ENCODE measurements at places on chromosomes 4 and X.
A peak's percentile ranks its signal among the peaks of the same experiment; 100 is the strongest.

DNA sequence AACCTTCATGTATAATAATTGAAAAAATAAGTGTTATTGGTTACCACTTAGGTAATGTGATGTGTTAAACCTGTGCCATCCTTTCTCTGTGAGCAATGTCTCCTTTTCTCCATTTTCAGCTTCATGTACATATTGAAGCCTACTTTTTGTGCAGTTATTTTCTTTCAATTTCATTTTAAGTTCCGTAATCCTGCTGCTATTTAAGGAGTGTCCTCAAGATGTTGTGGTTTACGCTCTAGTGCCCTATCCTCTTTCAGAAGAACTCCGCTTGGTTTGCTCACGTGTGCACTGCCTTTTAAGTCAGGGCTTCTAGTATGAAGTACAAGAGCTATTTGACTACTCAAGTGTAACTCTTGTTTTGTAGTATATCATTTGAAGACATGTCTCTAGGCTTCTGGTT is 2253.2 kb upstream of the TENM3 start:
- DNase-seq = no peak

DNA sequence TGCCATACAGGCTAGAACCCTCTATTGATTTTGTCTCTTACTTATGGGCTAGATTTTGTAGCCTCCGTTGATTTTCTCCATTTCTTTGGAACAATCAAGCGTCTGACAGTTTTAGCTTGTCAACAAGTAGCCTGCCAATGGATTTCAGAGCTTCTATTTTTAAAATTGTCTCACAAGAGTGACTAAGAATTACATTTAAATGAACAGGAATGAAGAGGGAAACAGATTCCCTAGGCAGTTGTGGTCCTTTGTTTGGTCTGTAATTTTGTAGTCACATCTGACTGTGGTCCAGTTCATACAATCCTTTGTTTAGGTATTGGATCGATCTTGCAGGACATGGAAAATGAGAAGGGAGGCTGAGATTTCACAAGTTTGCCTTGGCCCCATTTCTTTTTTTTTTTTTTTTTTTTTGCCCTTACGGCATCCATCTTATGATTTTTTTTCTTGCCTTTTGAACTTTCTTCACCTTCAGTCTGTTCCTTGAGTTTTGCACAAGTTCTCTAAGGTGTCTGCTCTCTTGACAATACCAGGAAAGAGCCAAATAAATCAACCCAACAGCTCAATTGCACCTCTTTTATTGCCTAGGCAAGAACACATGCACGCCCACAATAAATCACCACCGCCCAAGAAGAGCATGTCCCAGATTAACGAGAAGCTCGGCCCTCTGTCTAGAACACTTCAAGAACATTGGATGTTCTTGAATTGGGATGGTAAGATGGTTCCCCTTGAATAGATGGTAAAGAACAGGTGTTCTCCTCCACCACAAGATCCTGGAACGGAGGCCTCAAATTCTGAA is 86.5 kb upstream of the EGFL6 start:
- no peak for DNase-seq

GRCh38 chr4:63607169-63607872 is 801.9 kb downstream of the TECRL start:
- no peak for DNase-seq

- no peak for DNase-seq
Observed at GRCh38 chrX:120235284-120235683, 15.3 kb upstream of the ZBTB33 start.

- DNase-seq = peak; percentile 26
Observed at GRCh38 chrX:129653971-129654651, 645 bp downstream of the APLN start.

DNA sequence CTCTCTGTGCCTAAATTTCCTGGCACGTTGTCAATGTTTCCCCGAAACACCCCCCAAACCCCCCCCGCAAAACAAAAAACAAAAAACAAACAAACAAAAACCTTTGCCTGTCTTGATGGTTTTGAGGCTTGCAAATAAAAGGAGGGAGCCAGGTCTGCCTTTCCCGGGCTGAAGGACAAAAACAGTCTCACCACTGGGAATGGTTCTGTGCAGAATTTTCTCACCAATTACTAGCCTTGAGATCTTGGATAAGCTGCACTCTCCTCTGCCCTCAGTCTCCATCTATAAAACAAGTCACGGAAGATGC is 15.5 kb downstream of the NKX3-2 start:
- DNase-seq = no peak

GRCh38 chrX:39162322-39162735 is 361.1 kb downstream of the MID1IP1 start:
- peak; percentile 28 for DNase-seq

DNA sequence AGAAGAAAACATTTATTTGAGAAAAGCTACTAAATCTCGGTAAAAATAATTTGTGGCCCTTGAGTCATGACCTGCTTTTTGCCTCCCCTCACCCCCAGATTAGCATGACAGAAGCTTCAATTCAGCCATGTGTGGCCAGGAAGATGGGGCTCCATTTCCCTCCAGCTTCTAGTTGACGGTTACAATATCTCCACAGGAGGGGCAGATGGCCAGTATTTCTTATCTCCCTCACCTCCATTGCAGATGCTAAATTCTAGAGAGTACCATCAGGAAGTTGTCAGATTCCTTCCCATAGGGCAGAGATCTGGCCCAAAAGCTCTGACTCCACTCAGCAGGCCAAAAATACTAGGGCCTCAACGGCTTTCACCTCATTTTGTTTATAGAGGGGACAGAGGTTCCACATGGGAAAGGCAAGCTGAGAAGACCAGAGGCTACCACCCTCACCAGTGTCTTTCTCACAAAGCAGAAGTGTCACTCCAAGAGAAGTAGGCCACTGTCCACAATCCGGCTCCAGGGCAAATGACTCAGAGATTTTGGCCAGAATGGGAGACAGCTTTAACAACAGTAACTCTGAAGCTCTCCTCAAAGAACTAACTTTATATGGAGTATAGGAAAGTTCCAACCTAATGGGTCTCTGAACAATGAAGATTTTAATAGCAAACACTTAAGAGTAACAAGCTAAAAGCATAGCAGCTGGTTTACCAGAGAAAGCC is 108.3 kb downstream of the TBC1D19 start:
- no peak for DNase-seq

- peak; percentile 38 for DNase-seq
Observed at GRCh38 chr4:47668810-47669408, 169.0 kb downstream of the CORIN start.

- DNase-seq = no peak
Observed at GRCh38 chr4:158420782-158421181, 100.9 kb upstream of the RXFP1 start.

DNA sequence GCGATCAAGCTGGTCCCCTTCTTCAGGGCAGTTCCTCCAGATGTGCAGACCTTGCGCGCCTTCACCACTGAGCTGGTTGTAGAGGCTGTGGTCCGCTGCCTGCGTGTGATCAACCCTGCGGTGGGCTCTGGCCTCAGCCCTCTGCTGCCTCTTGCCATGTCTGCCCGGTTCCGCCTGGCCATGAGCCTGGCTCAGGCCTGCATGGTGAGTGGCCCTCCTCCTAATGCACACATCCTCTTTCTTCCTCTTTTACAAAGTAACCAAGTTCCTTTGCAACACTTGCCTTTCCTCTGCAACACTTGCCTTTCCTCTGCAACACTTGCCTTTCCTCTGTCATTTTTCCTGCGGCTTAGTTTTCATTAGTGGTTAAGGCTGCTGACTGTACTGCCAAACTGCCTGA is 1.8 kb downstream of the CCDC22 start:
- no peak for DNase-seq

Measured in activated CD8-positive, alpha-beta T cell treated with anti-CD3 and anti-CD28 coated beads, Interleukin-2, amount 10 ng/mL, durations not matched to agents 7 days and 5 days (primary cell).